Activated naive CD8-positive, alpha-beta T cell treated with anti-CD3 and anti-CD28 coated beads, Interleukin-2, amount 50 U/mL, for 24 hours (primary cell): ENCODE measurements at places on chromosomes 7 and 10.

- DNase-seq: no peak
These were observed 30.4 kb upstream of the DDC start for GRCh38 chr7:50595491-50596102.

DNA sequence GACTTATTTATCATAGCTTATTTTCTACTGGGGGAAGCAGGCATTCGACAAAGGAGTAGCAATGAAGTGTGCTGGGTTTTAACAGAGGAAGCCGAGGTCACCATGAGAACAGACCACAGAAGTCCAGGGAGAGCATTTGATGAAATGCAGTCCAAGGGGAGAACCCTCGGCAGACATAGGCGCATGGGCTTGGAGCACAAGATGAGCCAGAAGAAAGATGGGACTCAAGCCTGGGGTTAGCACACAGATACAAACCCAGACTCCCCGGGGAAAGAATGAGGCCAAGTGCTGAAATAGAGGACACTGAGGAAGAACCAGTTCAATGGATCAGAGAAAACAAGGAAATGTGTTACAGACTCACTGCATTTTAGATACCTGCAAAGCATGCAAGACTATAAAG, 209.5 kb downstream of the FAM107B start:
- DNase-seq: no peak

DNA sequence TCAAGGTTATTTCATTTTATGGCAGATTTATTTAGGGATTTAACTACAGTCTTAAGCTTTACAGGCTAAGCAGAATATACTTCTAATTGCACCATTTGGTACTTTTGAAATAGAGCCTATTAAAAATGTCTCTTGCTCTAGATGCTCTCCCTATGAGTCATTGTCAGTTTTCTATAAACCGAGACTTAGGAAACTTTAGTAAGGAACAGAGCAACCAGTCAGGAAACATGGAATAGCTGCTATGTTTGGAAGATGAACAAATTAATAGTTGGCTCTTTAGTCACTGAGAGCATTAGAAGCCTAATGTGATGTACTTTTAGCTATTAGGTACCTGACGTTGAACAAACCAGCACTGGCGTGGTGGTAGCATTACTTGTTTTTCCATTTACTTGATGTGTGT, 35.3 kb downstream of the INPP5F start:
- DNase-seq: no peak

- DNase-seq: no peak
These were observed 50.4 kb upstream of the EBF3 start for GRCh38 chr10:130014263-130015074.

DNA sequence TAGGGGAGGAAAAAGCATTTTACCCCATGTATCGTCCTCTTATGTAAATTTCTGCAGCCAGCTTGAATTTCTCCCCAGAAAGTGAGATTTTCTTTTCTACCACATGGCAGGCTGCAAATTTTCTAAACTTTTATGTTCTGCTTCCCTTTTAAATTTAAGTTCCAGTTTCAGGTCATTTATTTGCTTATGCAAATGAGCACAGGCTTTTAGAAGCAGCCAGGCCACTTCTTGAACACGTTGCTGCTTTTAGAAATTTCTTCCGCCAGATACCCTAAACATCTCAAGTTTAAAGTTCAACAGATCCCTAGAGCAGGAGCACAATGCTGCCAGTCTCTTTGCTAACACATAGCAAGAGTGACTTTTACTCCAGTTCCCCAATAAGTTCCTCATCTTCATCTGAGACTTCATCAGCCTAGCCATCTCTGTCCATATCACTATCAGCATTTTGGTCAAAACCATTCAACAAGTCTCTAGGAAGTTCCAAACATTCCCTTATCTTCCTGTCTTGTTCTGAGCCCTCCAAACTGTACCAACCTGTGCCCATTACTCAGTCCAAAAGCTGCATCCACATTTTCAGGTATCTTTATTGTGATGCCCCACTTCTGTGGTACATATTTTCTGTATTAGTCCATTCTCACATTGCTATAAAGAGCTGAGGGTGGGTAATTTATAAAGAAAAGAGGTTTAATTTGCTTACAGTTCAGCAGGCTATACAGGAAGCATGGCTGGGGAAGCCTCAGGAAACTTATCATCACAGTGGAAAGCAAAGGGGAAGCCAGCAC, 16.3 kb downstream of the EZH2 start:
- DNase-seq: no peak

GRCh38 chr7:140080919-140081318, 18.2 kb upstream of the PARP12 start:
- DNase-seq: no peak

DNA sequence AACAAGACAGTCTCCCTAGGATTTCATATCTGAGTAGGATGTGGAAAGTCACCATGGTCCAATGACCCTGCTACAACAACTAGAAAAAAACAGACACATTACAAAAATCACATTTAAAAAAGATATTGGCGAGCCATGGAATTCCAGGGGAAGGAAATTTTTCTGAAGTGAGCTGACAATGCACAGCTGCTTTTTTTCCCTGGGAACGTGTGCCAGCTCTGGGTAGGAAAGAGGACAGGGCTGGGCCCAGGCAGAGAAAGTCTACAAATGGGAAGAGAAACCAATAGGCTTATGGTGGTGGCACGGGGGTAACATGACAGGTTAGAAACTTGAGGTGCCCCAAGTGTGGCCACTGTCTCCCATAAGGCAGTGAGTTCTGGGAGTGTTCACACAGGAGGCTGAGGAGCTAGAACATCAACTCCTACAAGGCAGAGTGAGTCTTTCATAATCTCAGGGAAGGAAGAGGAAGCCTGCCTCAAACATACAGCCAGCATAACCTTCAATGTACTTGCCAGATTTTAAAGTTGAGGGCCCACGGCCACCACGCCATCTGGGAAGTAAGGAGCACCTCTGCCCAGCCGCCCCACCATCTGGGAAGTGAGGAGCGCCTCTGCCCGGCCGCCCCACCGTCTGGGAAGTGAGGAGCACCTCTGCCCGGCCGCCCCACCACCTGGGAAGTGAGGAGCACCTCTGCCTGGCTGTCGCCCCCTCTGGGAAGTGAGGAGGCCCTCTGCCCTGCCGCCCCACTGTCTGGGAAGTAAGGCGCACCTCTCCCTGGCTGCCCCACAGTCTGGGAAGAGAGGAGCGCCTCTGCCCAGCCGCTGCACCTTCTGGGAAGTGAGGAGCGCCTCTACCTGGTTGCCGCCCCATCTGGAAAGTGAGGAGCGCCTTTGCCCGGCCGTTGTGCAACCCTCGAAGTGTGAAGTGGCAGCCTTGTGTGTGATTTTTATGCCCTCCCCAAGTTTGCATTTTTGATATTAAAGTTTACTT, 5.9 kb downstream of the FBXL13 start:
- no peak for DNase-seq

- DNase-seq: no peak
These were observed 46.8 kb downstream of the DLG5 start for GRCh38 chr10:77879710-77880109.

- DNase-seq: no peak
These were observed 17.2 kb upstream of the GLI3 start for GRCh38 chr7:42254217-42254616.

DNA sequence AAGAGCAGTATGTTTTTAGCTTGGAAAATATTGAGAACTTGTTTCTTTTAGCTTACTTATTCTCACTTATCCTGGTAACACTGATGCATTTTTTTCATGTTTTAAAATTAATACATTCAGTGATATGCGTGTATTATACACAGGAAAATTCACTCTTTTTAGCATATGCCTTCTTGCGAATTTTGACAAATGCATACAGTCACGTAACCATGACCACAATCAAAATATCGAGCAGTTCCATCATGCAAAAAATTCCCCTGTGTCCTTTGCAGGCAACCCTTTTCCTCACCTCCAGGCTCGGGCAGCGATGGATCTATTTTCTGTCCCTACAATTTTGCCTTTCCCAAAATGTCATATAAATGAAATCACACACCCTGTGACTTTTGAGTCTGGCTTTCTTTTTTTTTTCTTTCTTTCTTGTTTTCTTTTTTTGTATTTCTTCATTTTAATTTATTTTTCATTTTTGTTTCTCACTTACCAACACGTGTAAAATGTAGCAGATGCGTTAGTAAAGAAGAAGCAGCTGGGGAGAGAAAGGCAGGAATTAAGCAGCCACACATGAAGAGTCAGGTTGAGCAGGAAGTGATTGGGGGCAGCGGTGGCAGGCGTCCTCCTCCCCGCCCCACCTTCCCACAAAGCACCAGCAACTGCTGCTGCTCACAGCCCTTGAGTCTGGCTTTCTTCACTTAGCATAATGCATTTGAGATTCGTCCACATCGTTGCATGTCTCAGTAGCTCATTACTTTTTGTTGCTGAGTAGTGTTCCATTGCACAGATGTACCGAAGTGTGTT, 29.9 kb downstream of the ADRB1 start:
- DNase-seq: peak; percentile 15

- no peak for DNase-seq
These were observed 55.3 kb downstream of the PTPRE start for GRCh38 chr10:127962205-127962604.
